NCI-H510A (cell line): ENCODE measurements at places on chromosomes 2 and 18.

DNA sequence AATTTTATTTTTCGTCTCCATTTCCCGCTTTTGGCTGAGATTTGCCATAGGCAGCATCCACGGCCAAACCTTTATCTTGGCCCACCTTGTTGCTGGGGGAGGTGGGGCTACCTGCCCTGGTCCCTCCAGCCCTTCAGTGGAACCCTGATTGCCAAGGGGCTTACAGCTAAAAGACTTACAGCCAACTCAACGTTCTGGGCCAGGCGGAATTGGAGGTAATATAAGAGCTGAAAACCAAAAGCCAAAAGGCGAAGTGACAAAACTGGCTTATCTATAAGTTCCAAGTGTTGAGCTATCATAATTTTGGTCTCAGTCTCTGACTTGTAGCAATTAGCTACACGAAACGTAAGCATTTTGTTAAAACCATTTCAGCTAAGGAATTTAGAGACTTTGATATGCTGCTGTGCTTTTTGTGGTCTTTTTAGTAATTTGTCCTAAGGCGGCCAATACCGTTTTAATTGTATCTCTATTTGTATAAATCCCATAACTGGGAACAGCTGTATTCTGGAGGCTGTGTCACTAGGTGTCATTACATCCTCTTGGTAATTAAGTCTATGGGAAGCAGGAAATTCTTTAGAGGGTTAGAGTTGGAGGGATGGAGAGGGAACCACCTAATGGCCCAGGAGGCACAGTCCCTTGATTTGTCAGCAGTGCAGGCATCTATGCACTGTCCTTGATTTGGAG, 24.0 kb downstream of the PDCD1 start:
- no peak for DNase-seq

DNA sequence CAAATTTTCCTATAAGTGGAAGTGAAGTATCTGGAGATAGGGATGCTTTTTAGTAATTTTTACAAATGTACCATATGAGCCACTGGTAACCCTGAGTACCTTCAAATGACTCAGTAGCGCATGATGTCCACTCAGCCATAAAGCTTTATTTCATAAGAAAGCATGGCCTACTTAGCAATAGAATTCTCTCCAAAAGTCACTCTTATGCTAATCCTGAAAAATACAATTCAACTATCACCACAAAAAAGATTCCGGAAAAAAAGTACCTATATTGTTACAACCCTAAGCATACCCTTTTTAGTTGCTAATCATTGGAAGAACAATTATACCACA, 732.2 kb downstream of the SOCS6 start:
- DNase-seq = no peak

GRCh38 chr18:36848609-36849008, 19.7 kb downstream of the KIAA1328 start:
- no peak for DNase-seq

- no peak for DNase-seq
These were observed 88.3 kb downstream of the MYCN start for GRCh38 chr2:16028644-16029043.

- no peak for DNase-seq
These were observed 233.5 kb upstream of the ATP5MC3 start for GRCh38 chr2:175414882-175415487.

- no peak for DNase-seq
These were observed 309.7 kb downstream of the MYCN start for GRCh38 chr2:16250056-16250425.

GRCh38 chr2:240599141-240599583, 12.6 kb downstream of the CAPN10 start:
- DNase-seq = no peak

- no peak for DNase-seq
These were observed 6.3 kb downstream of the PDCD1 start for GRCh38 chr2:241852116-241852980.

DNA sequence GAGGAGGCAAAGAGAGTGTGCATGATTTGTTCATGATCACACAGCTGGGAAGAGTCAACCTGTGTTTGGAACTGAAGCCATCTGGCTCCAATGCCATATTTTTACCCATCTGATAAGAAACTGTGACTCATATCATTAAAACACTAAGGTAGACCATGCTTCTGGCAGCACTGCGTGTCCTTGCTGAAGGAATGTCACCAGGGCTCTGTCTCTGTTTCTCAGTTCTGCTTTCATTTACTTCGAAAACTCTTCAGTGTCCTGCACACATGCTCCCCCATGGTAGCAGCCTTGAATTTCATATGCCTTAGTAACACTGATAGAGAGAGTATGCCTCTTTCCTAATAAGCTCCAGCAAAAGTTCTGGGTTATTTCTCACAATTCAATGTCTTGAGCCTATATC, 830.4 kb downstream of the DCDC2C start:
- no peak for DNase-seq

- no peak for DNase-seq
These were observed 293.1 kb upstream of the ID2 start for GRCh38 chr2:8388781-8389180.

DNA sequence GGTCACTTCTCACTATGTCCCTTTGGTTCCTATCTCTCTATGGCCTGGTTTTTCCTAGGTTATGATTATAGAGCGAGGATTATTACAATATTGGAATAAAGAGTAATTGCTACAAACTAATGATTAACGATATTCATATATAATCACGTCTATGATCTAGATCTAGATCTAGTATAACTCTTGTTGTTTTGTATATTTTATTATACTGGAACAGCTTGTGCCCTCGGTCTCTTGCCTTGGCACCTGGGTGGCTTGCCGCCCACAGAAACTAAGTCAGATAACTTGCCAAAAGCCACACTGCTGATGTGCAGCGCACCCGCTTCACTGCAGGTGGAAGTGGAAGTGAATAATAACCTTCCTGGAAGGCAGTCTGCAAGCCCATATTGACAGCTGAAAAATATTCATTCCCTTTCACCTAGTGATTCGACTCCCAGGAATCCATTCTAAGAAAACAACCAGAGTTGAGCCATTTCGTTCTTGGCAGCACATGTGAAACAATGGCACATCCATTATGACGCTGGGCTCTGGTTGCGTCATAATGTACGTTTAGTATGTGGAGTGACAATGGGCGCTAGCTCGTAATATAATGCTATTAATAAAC, 725 bp upstream of the ANKRD53 start:
- DNase-seq = peak; percentile 12

DNA sequence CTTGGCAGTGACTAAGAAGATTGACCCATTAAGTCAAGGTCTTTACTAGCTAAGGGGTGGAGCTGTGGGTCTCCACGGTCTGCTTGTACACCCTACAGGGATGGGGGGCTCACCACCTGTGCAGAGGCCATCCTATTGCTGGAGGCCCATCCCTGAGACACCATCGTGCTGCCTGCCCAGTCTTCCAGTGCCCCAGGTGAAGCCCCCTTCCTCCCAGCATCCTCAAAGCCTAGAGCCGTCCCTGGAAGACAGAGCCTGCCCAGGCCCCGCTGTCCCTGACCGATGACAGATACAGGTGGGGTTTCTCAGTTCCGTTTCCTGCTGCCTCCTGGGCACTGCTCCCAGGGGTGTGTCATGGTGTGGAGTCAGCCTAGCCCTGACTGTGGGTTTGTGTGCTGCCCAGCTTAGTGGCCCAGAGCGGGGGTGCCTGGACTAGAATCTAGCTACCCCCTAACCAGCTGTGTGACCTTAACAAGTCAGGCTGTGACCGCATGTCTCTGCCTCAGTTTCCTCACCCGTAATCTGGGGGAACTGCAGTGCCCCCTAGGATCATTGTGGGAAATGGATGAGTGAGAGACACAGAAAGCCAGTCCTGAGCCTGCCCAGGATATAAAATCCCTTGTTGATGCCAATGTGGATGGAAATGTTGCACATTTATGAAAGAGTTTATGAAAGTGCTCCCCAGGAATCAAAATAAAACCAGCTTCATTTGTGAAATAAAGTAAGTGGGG, 2.0 kb downstream of the OTOS start:
- no peak for DNase-seq

DNA sequence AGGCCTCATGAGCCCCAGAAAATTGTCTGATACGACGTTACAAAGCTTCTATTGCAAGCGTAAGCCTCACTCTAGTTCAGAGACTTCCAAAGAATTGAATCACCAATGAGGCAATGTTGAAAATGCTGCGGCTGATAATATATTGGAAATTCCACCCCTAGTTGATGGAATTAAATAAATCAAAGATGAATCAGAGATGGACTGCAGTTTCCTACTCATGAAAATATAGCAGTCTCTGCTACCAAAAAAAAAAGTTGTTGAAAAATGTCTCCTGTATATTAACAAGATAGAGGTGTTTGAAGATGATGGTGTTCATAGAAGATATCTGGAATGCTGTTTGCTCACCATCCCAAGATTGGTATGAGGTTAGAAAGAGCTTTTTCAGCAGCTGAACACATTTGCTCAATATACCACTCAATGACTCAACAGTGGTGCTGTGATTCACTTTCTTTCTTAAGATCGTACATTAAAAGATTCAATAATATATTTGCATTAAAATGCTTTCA, 99.8 kb upstream of the ARHGAP28 start:
- DNase-seq = no peak

DNA sequence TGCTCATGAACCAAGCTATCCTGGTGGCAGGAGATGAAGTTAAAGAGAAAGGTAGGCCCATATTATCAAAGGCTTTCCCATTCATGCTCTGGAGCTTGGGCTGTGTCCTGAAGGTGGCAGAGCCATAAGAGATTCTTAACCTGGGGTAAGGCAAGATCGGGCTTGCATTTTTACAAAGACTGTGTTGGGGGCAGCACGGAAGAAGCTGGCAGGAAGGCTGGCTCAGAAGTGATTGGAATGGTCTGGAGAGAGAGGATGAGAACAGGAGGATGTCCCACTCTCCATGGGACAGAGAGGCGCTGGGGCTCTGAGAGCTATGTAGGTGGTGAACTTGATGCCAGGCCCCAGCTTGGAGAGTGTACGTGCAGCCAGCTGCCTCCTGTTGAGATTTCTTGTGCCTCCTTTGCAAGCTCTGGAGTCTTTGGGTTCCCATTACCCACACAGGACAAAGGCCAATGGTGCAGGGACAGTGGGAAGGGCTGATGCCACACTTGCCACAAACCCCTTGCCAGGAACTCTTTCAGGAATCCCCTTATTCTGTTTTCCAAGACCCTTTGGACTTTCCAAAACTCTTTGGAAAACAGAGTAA, 40.6 kb upstream of the FZD5 start:
- DNase-seq = no peak

GRCh38 chr2:188291617-188292347, at the start of gene GULP1:
GULP1 (plus strand) TSS chr2:188291874; CDS start chr2:188477703, 185,829 bp downstream.
- peak; percentile 28 for DNase-seq

DNA sequence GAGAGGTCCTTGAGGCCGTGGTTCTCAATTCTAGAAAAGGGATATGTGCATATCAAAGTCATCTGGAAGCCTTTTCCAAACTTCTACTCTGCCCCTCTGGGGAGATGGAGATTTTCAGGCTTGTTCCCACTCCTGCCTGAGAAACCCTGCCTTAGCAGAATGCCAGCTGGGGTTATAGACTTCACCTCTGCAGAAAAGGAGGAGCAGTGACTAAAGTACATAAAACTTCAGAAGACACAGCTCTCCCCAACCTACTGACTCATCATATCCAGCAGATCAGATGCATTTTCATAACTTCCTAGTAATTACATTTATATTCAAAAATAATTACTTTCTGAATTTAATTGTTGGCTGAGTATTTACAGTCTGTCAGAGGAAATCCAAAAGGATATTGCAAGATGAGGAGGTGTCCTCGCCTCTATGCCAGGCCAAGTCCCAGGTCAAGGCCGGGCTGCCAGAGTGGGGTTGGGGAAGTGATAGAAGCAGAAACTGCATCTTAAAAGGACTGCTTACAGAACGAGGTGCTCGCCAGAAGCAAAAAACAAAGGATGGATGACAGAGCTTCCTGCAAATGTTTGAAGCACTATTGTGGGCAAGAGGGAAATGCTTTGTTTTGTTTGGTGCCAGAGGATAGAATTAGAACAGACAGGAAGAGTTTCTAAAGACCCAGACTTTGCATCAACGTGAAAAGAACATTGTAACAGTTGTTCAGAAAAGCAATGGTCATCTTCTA, 75.6 kb upstream of the APCDD1 start:
- no peak for DNase-seq

DNA sequence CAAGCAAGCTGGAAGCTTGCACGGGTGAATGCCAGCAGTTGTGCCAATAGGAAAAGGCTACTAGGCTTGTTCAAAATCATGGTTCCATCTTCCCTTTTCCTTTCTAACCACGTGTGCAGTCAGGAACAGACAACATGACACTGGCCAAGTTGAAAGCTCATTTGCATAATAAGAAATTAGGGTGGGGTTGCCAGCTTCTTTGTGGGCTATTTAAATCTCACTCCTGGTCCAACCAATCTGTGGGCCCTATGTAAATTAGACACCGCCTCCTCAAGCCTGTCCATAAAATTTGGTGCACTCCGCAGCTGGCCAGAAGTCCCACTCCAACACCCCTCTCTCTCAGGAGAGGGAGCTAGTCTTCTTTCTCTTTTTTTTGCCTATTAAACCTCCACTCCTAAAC, 1948.4 kb upstream of the PIK3C3 start:
- no peak for DNase-seq

- no peak for DNase-seq
These were observed 450.7 kb downstream of the LPIN1 start for GRCh38 chr2:12197133-12197532.

DNA sequence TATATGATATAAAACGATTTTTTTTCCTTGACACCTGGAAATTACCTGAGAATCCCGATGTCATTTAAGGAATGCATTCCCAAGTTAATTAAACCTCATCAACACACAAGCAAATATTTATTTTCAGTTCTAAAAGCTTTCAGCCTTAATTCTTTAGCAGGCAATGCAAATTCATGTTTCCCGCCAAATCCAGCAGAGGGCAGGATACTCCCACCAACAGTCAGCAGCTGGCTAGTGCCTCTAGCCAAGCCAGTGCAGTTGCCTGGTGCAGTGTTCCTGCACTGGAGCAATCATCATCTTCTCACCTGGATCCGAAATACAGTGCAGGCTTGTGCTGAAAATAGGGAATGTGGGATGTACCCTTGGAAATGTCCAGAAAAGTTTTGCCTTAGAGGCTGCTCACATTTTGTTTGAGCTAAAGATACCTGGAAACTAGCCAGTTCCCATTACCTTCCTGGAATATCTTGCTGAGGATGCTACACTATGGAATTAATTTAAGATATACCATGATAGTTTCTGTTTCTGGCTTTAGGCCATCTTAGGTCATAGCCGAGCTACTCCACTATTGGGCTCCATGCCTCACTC, 48.4 kb upstream of the CYTIP start:
- peak; percentile 12 for DNase-seq

DNA sequence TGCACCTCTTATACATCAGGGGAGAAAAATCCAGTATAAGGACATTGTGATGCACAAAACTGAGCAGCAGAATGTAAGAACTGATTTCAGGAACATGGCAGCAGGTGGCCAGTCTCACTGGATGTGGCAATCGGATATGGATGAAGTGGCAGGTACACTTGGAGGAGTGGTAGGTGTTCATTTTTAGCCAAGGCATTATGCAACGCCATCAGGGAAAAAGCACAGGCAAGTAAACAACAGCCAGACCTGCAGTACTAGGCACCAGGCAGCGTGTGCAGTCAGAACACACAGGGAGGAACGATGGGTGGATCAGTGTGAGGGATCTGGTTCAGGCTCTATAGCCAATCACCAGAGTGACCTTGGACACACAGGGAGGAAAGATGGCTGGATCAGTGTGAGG, 77.4 kb upstream of the GCFC2 start:
- peak; percentile 40 for DNase-seq

DNA sequence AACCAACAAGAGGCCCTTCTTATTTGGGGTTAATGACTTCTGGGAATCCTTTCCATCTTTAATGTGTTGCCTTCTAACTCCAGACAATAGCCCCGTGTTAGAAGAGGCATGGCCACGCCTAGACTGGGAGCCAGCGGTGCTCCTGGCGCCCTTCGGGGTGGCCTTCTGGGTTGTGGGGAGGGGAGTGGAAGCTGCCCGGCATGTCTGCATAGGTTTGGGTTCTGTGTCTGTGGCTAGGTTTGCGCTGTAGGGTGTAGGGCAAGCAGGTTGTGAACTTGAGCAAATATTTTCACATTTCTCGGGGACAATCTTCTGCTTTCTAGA, 40.4 kb downstream of the CELF4 start:
- no peak for DNase-seq
